ENCODE measurements at places on chromosomes 16 and 17. TPM values are rescaled to one million over a fixed set of nuclear protein-coding genes. Genes with fewer than 3 reads are reported as not detected.

Gene KRT13
- polyA plus RNA-seq = not detected

Gene KLHL10
- polyA plus RNA-seq = 0.24 TPM

Gene GCGR
- polyA plus RNA-seq = 7.6 TPM

Gene CPNE7
- polyA plus RNA-seq = 3.4 TPM

Gene CYBA
- polyA plus RNA-seq = 87.1 TPM

Gene KCNJ16
- polyA plus RNA-seq = 153 TPM

Gene PPL
- 31.7 TPM for polyA plus RNA-seq

Gene HS3ST4
- polyA plus RNA-seq = 0.42 TPM

DNA sequence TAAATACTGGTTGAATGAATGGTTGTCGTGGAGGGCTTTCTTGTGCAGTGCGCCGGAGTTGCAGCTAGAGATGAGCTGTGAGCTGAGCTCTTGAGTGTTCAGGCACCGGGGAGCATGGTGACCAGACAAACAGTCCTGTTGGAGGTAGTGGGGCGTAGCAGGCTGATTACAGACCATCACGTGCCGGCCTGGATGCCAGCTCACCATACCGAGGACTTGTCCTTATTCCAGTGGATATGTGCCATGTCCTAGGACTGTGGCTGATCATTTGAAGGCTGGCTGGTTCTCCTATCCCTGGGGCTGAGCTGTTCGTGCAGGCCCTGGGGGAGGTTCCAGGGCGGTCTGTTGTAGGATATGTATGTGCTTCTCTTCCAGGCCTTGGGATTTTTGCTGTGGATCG, 60.0 kb downstream of the ABCC1 start:
- DNase-seq = no peak

GRCh38 chr16:22188595-22189442, 17.3 kb upstream of the EEF2K start:
- no peak for DNase-seq

DNA sequence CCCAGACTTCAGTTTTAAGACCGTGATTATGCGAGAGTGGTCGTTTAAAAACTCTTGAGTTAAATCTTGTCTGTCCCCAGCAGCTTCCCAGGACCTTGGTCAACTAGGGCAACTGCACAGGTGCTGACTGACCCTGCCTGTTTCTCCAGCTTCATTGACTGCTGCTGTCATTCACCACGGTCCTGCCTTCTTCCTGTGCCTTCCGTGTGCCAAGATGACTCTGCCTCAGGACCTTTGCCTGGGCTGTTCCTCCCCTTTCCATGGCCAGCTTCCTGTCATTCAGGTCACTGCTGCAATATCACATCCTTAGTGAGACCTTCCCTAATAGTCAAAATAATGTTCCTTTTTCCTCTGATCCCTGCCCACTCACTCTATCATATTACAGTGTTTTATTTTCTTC, 3.9 kb downstream of the KIAA0513 start:
- DNase-seq = no peak

- no peak for DNase-seq
Observed at GRCh38 chr17:12342161-12342560, 321.5 kb downstream of the MAP2K4 start.

DNA sequence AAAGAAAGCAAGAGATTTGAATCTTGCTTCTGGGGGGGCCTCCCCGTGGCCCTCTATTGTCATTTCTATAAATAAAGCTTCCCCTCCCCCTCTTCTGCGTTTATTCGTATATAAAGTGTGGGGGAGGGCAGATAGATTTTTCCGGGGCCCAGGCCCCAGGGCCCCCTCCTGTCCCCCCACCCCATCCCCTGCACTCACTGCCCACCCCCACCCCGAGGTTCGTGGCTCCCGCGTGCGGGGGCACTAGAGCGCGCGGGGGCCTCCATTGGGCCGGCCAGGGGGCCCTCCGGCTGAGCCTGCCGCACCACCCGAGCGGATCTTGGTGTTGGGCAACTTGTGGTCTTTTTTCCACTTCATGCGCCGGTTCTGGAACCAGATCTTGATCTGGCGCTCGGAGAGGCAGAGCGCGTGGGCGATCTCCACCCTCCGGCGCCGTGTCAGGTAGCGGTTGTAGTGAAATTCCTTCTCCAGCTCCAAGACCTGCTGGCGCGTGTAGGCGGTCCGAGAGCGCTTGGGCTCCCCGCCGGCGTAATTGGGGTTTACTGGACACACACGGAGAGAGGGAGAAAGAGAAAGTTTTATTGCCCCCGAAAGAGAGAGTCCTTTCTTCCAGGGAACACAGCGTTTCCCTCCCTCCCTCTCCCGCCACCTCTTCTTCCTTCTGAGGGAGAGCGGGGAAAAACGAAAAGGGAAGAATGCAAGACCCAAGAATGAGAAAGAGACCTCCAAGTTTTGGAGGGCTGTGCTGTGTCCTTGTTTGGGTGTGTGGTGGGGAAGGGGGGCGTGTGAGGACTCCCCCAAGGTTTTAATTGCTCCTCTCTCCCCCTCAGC, 1.5 kb downstream of the HOXB4 start:
- no peak for DNase-seq

GRCh38 chr17:63356337-63356757, 89.8 kb downstream of the CYB561 start:
- no peak for DNase-seq

GRCh38 chr17:49705254-49705653, 2.5 kb downstream of the SLC35B1 start:
- DNase-seq = no peak

DNA sequence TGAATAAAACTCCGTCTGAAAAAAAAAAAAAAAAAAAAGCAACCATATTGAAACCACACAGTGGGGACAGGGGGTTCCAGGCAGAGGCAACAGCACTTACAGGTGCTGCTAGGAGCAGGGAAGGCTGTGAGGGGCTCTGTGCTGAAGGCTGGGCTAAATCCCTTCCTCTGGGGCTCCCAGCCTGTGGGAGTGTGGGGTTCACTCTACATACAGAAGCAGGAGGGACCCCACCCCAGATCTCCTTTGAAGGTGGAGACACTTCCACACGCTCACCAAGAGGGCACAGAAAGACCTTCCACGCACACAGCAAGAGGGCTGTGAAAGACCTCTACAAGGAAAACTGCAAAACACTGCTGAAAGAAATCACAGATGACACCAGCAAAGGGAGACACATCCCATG, 53.9 kb downstream of the USP22 start:
- no peak for DNase-seq

GRCh38 chr17:74295625-74296547, 21.9 kb downstream of the DNAI2 start:
- DNase-seq = no peak

GRCh38 chr16:29958756-29959155, 3.1 kb upstream of the TMEM219 start:
- no peak for DNase-seq

GRCh38 chr17:27079660-27080059, 214.3 kb upstream of the WSB1 start:
- DNase-seq = no peak

DNA sequence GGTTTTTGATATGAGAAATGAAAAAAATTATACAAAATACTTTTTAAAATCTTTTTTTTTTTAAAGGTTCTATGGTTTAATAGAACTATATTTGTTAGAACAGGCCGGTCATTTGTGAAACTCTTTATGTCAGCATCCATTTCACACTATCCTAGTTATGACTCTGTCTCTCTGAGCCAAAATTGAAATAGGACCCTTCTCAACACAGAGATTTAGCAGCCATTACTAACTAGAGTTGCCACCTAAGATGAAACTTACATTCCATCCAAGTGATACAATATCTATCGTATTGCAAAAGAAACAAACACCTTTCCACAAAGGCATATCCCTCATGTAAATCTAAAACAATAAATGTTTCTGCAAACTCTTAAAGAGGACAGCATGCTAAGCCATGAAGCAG, 249.8 kb downstream of the CDH11 start:
- DNase-seq = no peak

GRCh38 chr16:28324887-28325279, 32.6 kb downstream of the SBK1 start:
- no peak for DNase-seq

- DNase-seq = no peak
Observed at GRCh38 chr17:33284022-33284421, 9.1 kb downstream of the ASIC2 start.

DNA sequence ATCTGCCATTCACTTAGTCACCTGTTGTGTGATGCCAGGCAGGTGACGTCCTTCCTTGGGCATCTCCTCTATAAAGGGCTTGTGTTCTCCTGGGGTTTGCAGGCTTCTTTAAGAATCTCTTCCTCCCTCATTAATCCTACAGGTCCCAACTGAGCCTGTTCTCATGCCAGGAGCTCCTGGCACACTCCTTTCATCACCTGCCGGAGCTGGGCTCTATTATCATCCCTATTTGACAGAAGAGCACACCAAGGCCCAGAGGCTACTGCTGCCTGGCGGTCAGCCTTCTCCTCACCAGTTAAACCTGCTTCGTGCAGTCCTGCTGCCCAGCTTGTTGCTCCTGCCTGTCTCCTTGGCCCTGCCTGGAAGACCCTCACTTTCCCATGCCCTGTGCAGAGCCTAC, 51.2 kb downstream of the RAI1 start:
- no peak for DNase-seq

- no peak for DNase-seq
Observed at GRCh38 chr16:86158688-86159360, 259.9 kb downstream of the IRF8 start.

- DNase-seq = peak; percentile 78
Observed at GRCh38 chr17:48791128-48792032, 25.6 kb downstream of the TTLL6 start.

DNA sequence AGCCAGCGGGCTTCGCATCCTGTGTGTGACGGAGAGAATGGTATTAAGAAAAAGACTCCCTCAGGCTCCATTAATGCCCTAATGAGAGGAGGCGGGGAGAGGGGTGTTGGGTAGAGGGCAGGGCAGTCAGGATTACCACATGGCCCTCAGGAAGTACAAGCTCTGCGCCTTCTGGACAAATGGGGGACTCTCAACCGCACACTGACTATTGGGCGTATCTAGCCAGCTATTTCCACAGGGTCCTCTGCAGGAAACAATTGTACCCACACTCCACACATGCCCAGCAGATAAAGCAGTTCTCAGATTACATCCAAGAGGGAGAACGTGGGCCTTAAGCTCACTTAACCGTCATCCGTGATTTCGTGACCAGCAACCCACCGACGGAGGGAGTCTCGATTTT, 14.7 kb downstream of the NXN start:
- no peak for DNase-seq

DNA sequence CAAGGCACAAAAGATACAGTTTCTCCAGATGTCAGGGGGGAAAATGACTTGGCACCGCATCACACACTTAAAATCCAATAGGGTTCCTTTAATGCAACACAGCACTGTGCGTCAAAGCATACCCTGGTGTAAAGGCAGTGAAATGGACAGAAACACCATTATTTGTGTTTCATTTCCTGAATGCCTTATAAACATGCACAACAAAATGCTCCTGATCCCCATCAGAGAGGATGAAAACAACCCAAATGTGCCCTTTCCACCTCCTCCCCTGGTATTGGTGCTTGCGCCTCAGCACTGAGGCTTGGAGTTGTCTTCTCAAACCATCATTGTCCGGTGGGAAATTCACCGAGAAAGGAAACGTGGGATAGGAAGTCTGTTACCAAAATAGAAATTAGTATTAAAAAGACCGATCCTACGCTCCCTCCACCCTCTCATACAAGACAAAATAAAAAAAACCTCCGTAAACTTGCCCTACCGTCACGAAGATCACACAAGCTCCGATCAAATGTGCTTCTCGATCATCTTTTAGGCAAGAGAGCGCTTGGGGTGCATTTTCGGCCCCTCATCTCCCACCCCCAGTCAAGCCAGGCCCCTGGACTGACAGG, 722 bp downstream of the CDC27 start:
- DNase-seq = no peak

GRCh38 chr16:23955088-23955487, 119.3 kb downstream of the PRKCB start:
- DNase-seq = no peak

- peak; percentile 89 for DNase-seq
Observed at GRCh38 chr17:73343168-73343634, 31.4 kb upstream of the CDC42EP4 start.

GRCh38 chr17:40097087-40097486, 3.3 kb downstream of the NR1D1 start:
- no peak for DNase-seq

GRCh38 chr17:74833501-74834377, 25.9 kb downstream of the GRIN2C start:
- DNase-seq = no peak

GRCh38 chr17:286571-286970, 66.0 kb downstream of the RPH3AL start:
- DNase-seq = no peak

DNA sequence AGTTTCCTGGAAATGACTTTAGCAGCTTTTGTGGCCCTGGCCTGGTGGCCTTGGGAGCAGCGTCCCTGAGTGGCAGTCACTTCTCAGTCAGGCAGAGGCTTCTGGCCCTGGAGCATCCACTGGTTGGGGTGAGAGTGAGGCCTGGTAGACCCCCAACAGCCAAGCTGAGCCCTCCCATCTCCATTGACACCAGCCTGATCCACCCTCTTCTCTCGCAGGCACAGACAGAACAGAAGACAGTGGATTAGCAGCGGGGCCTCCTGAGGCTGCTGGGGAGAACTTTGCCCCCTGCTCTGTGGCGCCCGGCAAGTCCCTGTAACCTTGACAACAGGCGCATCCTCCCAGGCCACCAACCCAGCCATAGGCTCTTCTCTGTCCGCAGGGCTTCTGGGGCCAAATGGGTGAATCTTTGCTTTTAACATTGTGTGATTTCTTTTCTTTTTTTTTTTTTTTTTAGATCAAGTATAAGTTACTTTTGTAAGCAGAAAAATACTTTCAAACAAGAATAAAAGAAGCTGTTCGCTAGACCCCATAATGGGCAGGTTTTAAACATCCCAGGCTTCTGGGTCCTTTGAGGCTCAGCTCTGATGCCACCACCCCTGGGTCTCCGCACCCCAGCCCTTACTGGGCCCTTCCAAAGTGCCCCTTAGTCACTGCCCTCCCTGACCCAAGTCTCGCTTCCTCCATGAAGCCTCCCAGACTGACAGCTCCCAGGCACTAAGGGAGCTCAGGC, 12.7 kb upstream of the FLYWCH1 start:
- no peak for DNase-seq
